ENCODE measurements at places on chromosomes 11 and 22.

DNA sequence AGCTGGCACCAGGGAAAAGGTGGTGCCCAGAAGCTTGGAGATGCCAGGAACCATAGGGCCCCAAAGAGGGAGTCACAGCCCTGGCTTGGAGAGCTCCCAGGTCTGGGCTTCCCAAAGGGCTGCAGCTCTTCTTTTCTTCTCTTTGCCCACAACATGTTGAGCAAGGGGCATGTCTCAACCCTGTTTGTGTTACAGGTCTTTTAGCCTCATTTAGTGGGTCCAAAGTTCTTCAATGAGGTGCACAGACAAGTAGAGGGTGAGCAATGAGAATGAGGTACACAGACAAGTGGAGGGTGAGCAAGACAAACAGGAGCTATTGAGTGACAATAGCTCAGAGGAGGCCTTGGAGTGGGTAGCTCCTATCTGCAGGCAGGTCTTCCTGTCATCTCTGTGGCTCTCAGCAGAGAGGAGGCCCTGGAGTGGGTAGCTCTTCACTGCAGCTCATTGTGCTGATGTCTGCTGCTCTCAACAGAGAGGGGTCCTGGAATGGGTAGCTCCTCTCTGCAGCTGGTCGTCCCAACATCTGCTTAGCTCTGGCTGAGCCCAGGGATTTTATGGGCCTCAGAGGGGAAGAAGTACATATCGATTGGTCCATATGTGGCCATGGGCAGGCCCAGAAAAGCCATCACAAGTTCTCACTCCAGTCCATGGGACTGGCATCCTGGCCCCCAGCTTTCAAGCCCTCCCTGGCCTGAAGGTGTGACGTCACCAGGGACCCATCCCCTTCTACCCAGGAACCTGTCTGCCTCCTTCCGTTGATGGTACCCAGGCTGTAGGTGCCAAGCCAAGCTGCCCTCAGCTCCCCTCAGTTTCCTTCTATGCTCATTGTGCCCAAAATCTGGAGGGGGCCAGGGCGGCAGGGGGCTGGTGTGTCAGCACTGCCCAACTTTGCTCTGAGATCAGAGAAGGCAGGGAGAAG is 34.9 kb downstream of the WBP2NL start:
- no peak for DNase-seq

- DNase-seq = no peak
Observed at GRCh38 chr22:19779011-19779421, 18.4 kb downstream of the TBX1 start.

DNA sequence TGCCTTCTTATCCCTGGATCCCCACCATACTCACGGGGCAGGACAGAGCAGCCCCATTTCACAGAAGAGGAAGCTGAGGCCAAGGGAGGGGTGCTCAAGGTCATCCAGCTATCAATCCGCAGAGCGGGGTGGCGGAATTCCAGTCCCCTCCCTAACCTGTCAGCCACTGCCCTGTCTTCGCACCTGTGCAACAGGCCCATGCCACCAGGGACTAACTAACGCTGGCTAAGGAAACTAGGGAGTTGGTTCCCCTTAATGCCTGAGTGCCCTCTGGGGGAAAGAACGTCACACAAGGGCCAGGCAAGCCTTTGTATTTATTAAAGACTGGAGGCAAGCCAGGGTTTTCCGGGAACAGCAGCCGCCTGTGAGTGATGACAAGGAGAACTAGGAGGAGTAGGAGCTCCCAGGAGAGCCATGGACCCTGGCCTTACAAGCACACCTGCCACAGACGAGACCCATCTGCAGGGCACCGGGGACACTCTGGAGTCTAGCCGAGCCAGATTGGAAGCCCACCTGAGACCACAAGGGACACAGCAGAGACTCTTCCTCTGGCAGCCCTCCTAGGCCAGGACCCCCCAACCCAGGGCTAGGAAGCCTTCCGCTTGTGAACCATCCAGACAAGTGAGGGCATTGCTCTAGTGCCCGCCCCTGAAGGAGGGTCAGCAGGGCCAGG is 64.4 kb downstream of the MYH9 start:
- no peak for DNase-seq

GRCh38 chr11:128723531-128723930 is 29.7 kb downstream of the FLI1 start:
- no peak for DNase-seq

DNA sequence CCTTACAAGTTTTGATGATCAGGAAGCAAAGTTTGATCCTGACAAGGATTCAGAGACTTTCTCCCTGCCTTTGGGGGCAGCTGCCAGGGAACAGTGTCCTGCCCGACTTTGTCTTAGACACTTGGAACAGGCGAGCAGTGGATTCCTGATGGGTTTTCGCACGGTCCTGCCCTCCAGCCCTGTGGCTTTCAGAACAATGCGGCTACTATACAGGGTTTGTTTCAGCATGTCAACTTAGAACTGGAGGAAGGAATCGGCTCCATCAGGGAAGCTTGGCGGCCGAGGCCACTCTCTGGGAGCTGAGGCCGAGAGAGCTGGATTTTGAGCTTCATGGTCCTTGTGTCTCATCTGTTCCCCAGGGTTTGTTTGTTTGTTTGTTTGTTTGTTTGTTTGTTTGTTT is 11.5 kb downstream of the ANO1 start:
- no peak for DNase-seq

GRCh38 chr11:118918128-118918685 is 7.5 kb downstream of the BCL9L start:
- peak; percentile 54 for DNase-seq

DNA sequence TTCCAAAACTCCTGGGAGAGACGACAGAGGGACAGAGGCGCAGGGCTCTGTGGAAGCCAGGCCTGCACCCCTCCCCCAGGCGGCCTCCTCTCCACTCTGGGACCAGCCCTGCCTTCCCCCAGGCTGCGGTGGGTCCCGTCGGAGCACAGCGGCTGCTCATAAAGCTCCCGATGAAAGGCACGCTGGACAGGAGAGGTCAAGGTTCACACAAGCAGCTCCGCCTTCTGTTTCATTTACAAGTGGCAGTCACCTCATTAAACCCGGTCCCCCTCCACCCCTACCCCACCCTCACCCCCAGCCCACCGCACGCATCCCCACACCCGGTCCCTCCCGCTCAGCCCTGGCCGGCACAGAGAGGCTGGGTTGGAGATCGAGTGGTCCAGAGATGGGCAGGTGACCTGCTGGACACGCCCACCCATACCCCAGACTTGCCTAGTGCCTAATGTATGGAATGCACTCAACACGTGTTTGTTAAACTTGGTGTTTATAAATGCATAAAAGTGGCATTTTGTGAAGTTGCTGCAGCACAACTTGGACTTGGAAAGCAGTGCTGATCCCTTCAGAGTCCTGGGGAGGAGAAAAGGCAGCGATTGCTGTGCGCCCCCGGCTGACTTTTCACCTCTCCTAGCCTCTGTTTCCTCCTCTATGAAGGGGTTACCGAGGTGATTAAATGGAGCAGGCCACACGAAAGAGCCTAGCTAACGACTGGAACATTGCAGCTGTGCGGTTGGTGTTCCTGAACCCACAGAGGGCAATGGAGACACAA is 26.0 kb downstream of the RPUSD4 start:
- DNase-seq = no peak

- DNase-seq = no peak
Observed at GRCh38 chr11:64871492-64871891, 6.9 kb downstream of the EHD1 start.

DNA sequence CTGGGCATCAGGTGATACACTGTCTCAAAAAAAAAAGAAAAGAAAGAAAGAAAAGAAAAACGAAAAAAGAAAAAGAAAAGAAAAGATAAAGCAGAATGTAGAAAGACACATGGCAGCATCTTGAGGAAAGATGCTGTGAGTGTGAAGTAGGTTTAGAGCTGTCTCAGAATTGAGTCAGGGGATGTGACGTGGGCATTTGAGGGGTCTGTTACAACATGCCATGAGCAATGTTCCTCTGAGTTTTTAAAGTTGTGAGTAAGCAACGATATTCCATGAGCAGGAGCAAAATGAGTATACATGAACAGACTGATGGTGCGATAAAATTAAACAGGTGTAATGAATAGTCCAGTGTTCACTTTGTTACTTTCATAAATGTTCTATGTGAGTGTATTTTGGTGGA is 11.3 kb upstream of the QSER1 start:
- no peak for DNase-seq

DNA sequence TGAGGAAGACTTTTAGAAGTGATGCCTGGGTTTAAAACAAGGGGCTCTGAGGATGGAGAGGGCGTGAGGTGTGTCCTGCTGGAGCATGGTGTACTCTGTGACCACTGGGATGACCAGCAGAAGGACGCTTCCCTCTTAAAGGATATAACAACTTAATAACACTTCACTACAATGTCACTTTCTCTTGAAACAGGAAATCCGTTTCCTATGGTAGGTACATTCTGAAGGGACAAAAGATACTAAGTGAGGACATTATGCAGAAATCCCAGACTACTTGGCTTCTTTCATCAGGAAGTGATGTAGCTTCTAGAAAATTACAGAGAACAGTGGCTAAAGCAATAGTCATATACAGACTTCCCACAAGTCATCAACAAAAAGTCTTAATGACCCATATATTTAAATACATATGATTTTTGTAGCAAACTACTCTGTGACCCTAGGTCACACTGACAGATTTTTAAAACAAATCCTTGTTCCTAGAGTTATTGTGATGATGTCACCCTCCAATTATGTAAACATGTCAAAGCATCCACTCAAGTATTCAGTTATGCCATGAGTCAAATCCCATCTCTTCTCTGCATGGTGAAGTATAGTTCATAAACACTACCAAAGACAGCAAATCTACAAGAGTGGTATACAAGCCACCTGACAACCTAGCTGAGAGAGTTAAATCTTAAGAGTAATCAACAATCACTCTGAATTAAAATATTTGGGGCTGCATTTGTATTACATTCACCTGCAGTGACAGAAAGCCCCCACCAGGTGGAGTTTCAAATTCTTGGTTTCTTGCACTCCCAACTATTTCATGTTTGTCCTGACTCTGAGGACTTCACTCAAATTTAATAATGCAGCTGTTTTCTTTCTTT is 32.8 kb downstream of the PITPNB start:
- no peak for DNase-seq

DNA sequence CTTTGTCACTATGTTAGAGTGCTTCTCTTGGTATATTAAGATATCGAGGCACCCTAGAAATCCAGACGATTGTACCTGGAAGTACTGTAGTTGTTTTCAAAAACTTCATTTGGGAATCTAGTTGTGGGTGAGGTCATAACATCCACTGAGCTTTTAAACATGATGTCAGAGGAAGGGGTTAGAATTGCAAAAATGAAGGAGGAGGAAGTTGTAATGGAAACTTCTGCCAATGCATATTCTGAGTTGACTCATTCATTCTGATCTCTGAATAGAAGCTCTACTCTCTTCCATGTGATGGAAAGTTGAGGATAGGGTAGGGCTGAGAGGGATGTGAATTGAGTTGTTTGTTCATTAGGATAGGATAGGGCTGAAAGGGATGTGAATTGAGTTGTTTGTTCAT is 7.7 kb downstream of the CD44 start:
- DNase-seq = no peak

DNA sequence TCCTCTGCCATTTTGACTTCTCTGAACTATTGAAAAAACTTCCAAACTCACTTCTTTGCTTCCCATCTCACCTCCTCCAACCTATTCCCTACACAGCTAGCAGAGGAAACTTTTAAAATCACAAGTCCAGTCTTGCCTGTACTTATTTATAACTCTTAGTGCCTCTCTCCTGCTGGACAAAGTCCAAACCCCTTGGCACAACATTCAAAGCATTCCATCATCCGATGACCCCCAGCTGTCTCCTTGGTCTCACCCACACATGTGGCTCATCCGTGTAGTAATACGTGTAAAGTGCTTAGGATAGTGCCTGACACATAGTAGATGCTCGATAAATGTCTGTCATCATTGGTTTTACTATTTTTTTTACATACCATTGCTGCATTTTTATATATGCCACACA is 101.4 kb downstream of the PARVA start:
- no peak for DNase-seq
